ENCODE measurements at places on chromosomes 7 and 10.

DNA sequence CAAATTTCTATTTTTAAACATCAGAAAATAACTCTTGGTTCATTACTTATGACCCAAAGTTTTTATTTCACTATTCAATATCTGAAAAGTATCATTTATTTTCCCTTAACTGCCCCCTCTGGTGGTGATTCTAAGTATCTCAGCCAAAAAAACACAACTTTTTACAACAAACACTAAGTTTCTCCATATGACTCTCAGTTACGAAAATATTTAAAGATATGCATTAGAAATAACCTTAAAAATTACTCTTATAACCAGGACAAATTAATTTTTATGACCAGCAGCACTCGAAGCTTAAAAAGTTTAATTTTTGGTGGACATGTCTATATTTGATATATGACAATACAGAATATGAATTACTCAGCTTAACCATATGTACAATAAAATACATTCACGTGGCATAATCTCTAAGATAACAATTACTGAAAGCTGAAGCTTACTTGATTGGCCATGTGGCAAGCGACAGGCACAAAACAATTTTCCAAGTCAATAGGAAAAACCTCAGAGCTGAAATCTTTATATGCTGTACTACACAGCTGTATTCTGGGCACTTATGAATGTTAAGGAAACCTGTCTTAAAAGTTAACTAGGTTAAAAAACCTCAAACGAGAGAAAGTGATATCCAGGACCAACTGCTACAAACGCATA lies 2.3 kb downstream of the HNRNPA2B1 start:
- DNase-seq = no peak

- peak; percentile 58 for DNase-seq
These were observed 6.4 kb upstream of the MSS51 start for GRCh38 chr10:73439605-73440312.

GRCh38 chr7:15602236-15602635 lies 40.4 kb upstream of the AGMO start:
- DNase-seq = no peak

GRCh38 chr10:13401142-13401541 lies 53.0 kb upstream of the SEPHS1 start:
- no peak for DNase-seq

- DNase-seq = peak; percentile 73
These were observed 299.3 kb downstream of the SFMBT2 start for GRCh38 chr10:7111561-7111960.

- DNase-seq = no peak
These were observed 17.2 kb downstream of the CEP41 start for GRCh38 chr7:130423501-130424037.

DNA sequence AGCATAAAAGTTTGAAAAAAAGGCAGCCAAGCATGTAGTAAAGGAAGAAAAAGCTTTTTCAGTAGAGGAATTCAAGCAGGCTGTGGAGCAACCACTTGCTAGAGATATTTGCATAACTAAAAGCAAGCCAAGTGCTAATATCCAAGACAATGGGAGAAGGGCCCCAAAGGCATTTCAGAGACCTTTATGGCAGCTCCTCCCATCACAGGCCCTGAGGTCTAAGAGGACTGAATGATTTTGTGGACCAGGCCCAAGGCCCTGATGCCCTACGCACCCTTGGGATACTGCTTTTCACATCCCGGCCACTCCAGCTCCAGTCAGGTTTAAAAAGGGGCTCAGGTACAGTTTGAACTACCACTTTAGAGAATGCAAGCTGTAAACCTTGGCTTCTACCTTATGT lies 261.7 kb upstream of the SEMA3C start:
- DNase-seq = no peak

DNA sequence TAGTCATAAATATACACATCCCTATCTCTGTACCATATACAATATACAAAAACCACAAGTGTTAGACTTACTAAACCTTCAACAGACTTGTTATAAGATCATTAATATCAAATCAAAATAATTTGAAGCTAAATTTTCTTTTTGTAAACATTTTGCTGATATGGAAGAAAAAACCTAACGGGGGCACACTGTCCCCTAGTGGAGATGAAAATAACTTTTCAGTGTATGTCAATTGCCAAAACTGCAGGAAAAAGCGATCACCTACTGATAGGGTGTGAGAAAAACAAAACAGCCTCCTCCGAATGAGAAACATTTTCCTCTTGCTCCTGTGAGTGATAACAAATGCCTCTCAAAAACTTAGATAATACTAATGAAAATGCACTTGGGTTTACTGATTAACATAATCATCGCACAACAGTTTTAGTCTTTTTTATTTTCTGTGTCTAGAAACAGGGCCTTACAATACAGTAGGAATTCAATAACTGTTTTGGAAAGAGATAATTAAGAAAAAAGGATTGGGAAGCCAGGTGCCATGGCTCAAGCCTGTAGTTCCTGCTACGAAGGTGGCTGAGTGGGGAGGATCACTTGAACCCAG lies 322.7 kb downstream of the CRPPA start:
- no peak for DNase-seq

Measured in skeletal muscle cell (primary cell).